Thyroid gland (tissue), 4 donors: ENCODE measurements at places on chromosomes 13 and 19. TPM values are rescaled to one million over a fixed set of nuclear protein-coding genes. Genes with fewer than 3 reads are reported as not detected.

DNA sequence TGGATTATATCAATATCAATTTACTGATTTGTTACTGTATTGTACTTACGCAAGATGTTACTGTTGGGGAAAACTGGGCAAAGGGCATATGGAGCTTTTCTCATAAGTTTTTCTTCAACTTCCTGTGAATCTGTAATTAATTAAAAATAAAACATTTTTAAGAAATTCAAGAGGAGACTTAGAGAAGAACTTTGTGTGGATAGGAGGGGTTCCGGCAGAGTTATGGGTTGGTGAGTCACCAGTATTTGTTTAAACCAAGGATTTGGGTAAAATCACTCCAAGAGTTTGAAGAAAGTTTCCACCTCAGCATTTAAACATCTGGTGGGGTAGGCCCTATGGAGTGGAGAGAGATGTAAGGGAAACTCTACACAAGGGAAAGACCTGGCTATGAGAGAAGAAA lies 379.6 kb downstream of the TSHZ3 start:
- no peaks in the 10 kb centered on the region for H3K27me3 ChIP-seq
- H3K36me3 ChIP-seq, result no peaks in the 10 kb centered on the region
- no peaks in the 10 kb centered on the region for H3K4me1 ChIP-seq
- H3K4me3 ChIP-seq, result no peak overlapping the region

- no peak for DNase-seq
- no peaks in the 10 kb centered on the region for H3K36me3 ChIP-seq
- H3K27ac ChIP-seq, result no peak overlapping the region
- no peaks in the 10 kb centered on the region for H3K4me1 ChIP-seq
These were observed 213.3 kb upstream of the ZNF536 start for GRCh38 chr19:30158893-30159245.

DNA sequence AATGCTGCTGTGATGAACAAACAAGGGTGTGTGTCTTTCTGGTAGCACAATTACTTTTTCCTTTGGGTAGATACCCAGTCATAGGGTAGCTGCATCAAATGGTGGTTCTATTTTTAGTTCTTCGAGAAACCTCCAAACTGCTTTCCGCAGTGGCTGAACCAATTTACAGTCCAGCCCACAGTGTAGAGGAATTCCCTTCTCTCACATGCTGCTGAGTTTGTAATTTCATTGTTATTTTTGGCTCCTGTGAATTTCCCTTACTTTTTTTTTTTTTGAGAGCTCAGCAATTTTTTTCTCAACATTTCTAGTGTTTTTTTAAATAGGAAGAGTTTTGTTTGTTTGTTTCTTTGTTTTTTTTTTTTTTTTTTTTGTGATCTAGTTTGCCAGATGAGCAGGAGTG lies 37.5 kb upstream of the ADGRE1 start:
- no peaks in the 10 kb centered on the region for H3K27me3 ChIP-seq
- H3K4me3 ChIP-seq, result no peak overlapping the region
- H3K4me1 ChIP-seq, result no peaks in the 10 kb centered on the region
- no peaks in the 10 kb centered on the region for H3K36me3 ChIP-seq

DNA sequence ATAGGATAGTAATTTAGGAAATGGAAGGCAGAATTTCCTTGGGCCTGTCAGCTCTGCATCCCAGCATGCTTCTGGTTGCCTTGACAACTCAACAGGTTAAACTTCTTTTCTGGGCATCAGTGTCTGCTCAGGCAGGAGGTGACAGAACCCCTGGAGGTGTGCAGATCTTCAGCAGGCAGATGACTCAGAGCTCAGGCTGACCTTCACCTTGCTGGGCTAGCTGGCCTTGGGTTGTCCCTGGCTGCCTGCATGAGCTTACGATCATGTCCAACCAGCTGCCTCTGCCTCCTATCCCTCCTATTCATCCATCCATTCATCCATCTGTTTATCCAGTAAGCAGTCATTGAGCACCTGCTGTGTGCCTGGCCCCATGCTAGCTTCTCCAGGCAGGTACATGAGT lies 81.2 kb upstream of the KCTD15 start:
- no peaks in the 10 kb centered on the region for H3K4me1 ChIP-seq
- no peaks in the 10 kb centered on the region for H3K27me3 ChIP-seq
- H3K36me3 ChIP-seq, result no peaks in the 10 kb centered on the region
- H3K27ac ChIP-seq, result no peak overlapping the region

Gene GADD45GIP1
- total RNA-seq, result 68.3 TPM

Gene ZNF253
- 26.1 TPM for total RNA-seq

- H3K27me3 ChIP-seq, result no peaks in the 10 kb centered on the region
- DNase-seq, result no peak
- no peaks in the 10 kb centered on the region for H3K36me3 ChIP-seq
- peaks cover 28% of the 10 kb centered on the region for H3K4me1 ChIP-seq
These were observed 1.7 kb downstream of the RBM26 start for GRCh38 chr13:79404361-79404760.

DNA sequence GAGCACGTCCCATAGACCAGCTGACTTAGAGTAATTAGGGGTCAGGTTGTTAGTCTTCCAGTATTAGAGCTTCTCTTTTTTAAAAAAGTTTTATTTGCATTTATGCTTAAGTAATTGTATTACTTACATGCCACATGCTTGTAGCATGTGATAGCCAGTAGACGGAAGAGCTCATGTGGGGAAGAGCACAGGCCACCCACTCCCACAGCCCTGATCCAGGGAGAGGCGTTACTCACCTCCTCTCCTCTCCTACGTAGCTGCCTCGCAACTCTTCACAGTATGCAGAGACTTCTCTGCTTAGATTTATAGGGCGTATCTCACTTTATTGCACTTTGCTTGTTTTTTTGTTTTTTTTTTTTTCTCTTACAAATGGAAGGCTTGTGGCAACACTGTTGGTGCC lies 95.3 kb upstream of the TEX29 start:
- H3K27me3 ChIP-seq, result no peaks in the 10 kb centered on the region
- no peak for DNase-seq
- no peak overlapping the region for H3K27ac ChIP-seq
- H3K4me1 ChIP-seq, result no peaks in the 10 kb centered on the region
- no peaks in the 10 kb centered on the region for H3K36me3 ChIP-seq

GRCh38 chr13:45799451-45799850 lies 52.1 kb downstream of the SIAH3 start:
- no peaks in the 10 kb centered on the region for H3K27me3 ChIP-seq
- DNase-seq, result no peak
- no peak overlapping the region for H3K27ac ChIP-seq
- no peak overlapping the region for H3K4me3 ChIP-seq

DNA sequence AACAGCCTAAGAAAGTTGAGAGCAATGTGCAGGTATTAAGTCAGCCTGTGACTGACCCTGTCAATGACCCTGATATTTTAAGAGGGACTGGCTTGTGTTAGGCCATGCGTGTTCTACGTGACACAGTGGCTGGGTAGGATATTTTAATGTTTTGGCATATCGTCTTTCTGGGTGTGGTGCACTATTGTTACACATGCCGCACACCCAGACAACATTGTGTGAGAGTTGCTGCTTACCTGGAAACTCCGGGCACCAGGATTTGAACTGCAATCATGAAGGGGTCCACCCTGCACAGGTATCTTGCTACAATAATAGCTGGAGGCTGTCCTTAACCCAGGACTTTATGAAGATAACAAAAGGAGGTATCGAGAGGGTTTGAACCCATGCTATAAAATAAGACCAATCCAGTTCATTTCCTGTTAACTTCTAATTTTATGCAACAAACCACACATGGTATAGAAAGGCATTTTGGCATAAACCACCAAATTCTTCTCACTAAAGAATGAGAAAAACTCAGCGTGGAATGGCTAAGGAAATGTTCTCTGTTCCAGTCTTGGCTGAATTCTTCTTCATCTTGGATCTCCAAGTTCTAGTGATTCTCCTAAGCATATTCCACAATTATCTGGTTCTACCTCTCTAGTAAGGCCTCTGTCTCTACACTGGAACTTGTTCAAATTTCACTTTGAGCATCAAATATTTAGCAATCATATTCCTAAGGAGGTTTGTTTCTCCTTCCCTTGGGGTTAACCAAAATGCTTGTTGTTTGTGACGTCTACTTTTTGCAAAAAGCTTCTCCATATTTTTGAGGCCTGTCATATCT lies 38.7 kb upstream of the POMP start:
- H3K4me1 ChIP-seq, result peaks cover 10% of the 10 kb centered on the region
- no peaks in the 10 kb centered on the region for H3K36me3 ChIP-seq
- H3K27me3 ChIP-seq, result no peaks in the 10 kb centered on the region
- DNase-seq, result no peak

Gene ZNF814
- total RNA-seq, result 41.4 TPM

DNA sequence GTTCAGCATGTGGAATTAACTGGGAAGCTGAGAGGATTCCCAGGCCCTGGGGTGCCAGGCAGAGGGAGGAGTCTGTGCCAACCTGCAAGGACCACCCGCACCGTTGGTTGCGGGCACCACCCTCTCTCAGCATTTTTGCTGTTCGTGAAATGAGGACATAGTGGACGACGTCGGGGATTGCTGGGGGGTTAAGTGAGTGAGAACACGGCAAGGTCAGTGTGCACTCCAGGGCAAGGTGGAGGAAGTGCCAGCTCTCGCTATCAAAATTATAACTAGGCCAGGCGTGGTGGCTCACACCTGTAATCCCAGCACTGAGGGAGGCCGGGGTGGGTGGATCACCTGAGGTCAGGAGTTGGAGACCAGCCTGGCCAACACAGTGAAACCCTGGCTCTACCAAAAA lies 2.2 kb downstream of the FXYD3 start:
- no peaks in the 10 kb centered on the region for H3K36me3 ChIP-seq
- H3K4me1 ChIP-seq, result no peaks in the 10 kb centered on the region
- H3K27ac ChIP-seq, result no peak overlapping the region

Gene C5AR1
- total RNA-seq, result 1.2 TPM

Gene TNFSF9
- total RNA-seq, result not detected

Gene SELENOV
- 2.7 TPM for total RNA-seq

DNA sequence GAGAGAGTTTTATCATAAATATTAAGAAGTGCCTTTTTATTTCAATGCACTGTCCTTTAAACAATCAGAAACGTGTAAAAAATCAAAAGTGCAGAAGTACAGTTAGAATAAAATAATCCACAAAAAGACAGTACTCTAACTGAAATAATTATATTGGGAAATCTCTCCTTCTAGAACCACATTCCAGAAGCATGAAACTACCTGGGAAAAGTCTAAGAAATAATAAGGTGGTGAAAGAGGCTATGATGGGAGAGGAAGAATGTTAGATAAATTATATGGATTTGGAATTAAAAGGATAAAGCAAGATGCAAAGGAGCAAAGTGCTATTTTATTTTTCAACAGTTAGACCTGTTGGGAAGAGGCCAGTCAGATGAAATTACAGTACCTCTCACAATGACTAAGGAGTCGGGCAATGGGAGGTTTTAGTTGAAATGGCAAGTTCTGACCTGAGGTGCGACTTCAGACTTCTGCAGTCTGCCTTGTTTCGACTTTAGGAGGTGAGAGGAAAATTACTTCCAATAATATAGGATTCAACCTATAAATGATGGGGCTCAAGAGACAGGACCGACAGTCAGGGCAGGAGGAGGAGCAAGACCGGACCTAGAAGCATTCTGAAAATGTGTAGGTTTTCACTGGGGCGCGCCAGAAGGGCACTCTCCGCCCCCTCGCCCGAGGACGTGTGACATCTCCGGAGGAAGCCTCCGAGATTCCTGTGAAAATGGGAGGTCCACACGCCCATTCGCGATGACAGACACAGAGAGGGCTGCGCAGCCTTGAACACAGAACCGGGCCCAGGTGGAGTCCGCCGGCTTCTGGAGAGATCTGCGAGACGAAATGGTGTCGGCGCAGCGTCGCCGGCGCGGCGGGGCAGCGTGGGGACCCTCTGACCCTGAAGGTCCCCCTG lies 717 bp downstream of the SPRYD7 start:
- H3K36me3 ChIP-seq, result no peaks in the 10 kb centered on the region
- no peaks in the 10 kb centered on the region for H3K27me3 ChIP-seq
- H3K27ac ChIP-seq, result peak overlapping the region; percentile 68
- DNase-seq, result no peak
- no peaks in the 10 kb centered on the region for H3K4me1 ChIP-seq

Gene CYP4F2
- not detected for total RNA-seq

DNA sequence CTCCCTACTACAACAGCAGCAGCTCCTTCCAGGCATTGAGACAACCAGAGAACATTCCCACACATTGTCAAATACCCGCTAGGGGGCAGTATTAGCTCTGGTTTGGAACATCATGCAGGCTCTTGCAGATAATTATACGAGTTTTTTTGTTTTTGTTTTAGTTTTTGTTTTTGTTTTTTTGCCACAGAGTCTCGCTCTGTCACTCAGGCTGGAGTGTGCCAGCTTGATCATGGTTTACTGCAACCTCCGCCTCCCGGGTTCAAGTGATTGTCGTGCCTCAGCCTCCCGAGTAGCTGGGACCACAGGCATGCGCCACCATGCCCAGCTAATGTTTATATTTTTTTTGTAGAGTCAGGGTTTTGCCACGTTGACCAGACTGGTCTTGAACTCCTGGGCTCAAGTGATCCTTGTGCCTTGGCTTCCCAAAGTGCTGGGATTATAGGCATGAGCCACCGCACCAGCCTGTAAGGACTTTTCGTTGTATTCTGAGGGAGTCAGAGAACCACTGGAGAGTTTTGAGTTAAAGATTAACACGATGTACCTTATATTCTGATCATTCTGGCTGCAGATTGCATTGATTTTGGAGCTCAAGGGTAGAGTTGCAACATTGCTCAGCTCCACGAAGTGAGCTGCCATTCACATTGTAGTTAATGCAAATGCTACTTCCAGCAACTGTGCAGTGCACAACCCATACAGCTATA lies 41.7 kb upstream of the CEACAM20 start:
- no peaks in the 10 kb centered on the region for H3K4me1 ChIP-seq
- H3K27ac ChIP-seq, result no peak overlapping the region
- peak; percentile 54 for DNase-seq
- no peaks in the 10 kb centered on the region for H3K27me3 ChIP-seq
- H3K36me3 ChIP-seq, result no peaks in the 10 kb centered on the region

Gene TRAPPC5
- 80.0 TPM for total RNA-seq

Gene C19orf85
- not detected for total RNA-seq

- no peak overlapping the region for H3K4me3 ChIP-seq
- peaks cover 23% of the 10 kb centered on the region for H3K4me1 ChIP-seq
- H3K36me3 ChIP-seq, result no peaks in the 10 kb centered on the region
- DNase-seq, result no peak
- no peaks in the 10 kb centered on the region for H3K27me3 ChIP-seq
These were observed 4.7 kb upstream of the ZNF611 start for GRCh38 chr19:52739576-52739975.

DNA sequence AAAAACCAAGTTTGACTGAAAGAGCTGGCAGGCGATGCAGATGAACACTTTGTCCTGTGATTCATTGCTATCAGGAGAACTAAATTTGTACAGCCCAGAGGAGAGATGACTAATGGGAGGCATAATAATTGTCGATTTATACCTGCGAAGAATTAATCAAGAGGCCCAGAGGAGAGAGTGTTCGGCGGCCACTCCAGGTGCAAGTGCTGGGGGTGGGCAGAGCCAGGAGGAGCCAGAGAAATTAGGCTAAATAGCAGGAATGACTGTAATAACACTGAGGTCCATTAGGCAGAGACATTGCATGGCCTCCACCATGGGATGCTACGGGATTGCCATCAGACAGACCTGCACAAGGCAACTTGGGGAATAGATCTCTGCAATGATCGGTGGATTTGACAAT lies 107.7 kb upstream of the UQCRFS1 start:
- H3K27ac ChIP-seq, result no peak overlapping the region
- no peak overlapping the region for H3K4me3 ChIP-seq
- no peaks in the 10 kb centered on the region for H3K27me3 ChIP-seq

Gene VSTM2B
- total RNA-seq, result not detected

Gene IRGC
- not detected for total RNA-seq
